ENCODE measurements at places on chromosomes 16 and 17. TPM values are rescaled to one million over a fixed set of nuclear protein-coding genes. Genes with fewer than 3 reads are reported as not detected.
A peak's percentile ranks its signal among the peaks of the same experiment; 100 is the strongest.

The SPSB3 gene
- polyA plus RNA-seq, result 58.0 TPM

The ADCY9 gene
- 9.7 TPM for polyA plus RNA-seq

The MYCBPAP gene
- polyA plus RNA-seq, result 3.0 TPM

The GALR2 gene
- 0.38 TPM for polyA plus RNA-seq

The FBXL16 gene
- 1.1 TPM for polyA plus RNA-seq

The ARSG gene
- 6.7 TPM for polyA plus RNA-seq

The WNT9B gene
- polyA plus RNA-seq, result 13.8 TPM

The AMZ2 gene
- polyA plus RNA-seq, result 94.0 TPM

The AANAT gene
- polyA plus RNA-seq, result 0.40 TPM

The CTRB1 gene
- not detected for polyA plus RNA-seq

The TNP2 gene
- polyA plus RNA-seq, result not detected

The TP53TG3D gene
- 0.28 TPM for polyA plus RNA-seq

The C17orf78 gene
- 0.06 TPM for polyA plus RNA-seq

DNA sequence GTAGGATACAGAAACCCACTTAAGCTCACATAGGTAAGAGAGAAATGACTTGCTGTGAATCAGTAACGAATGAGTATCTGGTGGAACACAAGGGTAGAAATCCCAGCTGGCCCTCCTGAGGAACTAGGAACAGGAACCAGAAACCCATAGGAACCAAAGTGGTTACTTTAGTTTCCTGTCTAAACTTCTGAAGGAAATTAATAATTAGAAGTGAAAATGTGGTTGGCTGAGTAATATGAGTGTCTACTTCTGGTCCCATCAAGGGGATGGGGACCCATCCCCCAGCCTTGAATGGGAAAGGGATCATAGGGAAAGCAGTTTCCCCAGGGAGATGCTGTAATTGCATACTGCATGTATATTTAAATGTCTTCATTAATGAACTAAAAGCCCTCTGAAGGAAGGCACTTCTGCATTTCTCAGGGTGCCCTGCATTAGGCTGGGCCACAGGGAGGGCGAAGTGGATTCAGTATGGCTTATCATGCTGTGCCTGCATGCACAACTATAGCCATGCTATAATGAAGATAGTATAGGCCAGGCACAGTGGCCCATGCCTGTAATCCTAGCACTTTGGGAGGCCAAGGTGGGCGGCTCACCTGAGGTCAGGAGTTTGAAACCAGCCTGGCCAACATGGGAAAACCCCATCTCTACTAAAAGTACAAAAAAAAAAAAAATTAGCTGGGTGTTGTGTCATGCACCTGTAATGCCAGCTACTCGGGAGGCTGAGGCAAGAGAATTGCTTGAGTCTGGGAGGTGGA lies 45.6 kb downstream of the CYB5B start:
- DNase-seq, result no peak

GRCh38 chr16:67936124-67936879 lies at the start of gene PSMB10:
TSS of gene PSMB10 (minus strand) at chr16:67936850. CDS start at chr16:67936749, 101 bp downstream.
- peak; percentile 29 for DNase-seq

DNA sequence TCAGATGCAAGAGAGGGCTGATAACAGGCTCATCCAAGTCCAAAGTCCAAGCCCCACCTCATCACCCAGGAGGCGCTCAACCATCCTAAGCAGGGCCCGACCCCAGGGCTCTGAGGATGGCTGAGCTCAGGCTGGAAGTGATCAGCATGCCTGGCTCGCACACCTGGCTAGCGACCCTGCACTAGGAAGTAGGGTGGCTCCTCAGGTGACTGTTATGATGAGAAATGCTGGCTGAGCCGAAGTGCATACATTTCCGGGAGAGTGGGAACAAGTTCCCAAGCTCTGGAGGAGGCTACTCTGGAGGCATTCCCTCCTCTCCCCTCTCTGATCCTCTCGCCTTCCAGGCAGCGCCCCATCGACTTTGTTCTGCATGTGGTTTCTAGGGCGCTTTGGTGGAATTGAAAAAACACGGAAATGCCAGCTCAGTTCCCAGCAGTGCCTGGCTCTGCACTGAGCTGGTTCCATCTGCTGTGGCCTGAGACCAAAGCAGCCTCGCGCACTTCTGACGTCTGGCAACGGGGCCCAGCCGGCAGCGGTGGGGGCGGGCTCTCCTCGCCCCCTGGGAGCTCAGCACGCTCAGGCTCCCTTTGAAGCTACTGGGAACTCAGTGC lies 130.3 kb downstream of the IRF8 start:
- no peak for DNase-seq

DNA sequence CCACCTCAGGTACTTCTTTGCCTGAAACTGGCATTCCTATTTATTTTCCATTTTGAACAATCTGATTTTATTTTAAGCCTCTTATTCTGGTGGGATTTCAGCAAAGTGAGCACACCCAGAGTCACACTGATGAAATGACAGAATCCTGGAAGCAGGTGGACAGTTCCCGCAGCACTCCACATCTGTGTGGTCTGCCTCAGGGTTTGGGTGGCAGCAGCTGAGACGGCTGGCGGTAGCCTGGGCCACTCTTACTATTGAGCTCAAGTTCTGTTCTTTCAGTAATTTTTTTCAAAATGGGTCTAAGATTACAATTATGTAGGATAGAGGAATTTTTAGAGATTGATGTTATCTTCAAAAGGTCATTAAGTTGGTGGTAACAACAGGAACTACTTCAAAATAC lies 32.5 kb upstream of the ENDOV start:
- no peak for DNase-seq

- DNase-seq, result no peak
Observed at GRCh38 chr17:42363767-42364585, 24.3 kb downstream of the STAT3 start.

DNA sequence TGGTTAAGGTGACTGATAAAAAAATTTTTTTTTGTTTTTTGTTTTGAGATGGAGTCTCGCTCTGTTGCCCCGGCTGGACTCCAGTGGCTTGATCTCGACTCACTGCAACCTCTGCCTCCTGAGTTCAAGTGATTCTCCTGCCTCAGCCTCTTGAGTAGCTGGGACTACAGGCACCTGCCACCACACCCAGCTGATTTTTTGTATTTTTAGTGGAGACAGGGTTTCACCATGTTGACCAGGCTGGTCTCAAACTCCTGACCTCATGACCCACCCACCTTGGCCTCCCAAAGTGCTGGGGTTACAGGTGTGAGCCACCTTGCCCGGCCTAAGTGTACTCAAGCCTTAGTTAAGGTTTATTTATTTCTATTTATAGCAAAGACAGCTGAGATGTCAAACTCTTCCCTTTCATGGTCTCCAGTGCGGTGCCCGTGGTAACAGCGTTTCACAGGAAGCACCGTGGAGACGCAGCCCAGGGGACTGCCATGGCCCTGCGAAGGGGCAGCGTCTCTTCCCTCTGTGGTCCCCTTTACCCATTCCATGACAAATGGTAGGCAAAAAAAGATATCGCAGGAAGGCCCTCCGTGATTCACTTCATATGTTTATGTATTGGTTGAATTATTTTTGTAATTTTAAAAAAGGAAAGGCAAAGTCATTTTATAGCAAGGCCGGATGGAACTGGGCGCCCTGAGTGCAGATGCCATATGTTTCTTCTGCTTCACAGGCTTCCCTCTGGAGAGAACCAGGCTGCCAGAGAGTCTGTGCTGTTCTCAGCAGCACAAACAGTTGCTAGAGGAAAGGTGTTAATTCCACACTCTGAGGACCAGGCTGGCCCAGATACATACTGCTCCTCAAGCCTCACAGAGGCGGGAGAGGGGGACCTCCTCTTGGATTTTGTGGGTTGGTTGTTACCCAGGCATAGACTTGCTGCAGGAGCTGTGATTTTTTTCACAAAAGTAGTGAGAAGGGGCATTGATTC lies 29.2 kb downstream of the DDX19A start:
- DNase-seq, result no peak

DNA sequence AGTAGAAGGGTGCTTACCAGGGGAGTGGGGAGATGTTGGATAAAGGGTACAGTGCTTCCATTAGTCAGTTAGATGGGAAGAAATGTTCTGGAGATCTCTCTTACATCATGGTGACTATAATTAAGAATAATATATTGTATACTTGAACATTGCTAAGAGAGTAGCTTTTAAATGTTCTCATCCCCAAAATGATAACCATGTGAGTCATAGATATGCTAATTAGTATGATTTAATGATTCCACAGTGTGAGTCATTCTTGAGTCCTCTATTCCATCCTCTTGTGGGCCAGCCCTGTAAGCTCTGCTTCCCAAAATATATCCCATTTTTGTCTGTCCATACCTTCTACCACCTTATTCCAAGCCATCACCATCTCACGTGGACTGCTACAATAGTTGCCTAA lies 80.6 kb upstream of the CDH11 start:
- DNase-seq, result no peak

DNA sequence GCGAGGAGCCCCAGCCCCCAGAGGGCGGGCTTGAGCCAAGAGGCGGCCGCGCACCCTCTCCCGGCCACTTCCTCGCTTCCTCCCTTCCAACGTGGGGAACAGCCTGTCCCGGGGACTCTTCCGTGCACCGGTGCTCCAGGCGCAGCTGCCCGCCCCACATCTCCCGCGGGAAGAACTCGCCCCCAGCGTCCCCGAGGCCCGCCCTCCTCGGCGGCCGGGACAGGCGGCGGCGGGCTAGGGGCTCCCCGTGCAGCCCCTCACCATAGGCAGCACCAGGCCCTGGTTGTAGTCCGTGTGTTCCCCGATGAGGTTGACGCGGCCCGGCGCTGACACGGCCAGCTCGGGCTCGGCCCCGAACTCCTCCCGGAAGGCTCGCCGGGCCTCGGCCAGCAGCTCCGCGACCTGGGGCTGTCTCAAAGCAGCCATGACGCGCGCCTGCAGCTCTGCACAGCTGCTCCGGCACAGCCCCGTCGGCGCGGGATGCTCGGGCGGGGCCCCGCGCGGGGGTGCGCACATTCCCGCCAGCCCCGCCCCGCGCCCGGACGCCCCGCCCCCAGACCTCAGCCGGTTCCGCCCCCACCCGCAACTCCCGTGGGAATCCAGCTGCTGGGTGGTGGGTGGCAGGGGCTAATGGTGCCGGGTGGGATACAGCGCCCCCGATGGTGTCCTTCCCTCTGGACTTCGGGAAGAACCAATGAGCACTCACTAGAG lies at the start of gene GALK1:
TSS of gene GALK1 (minus strand) at position 482 of the 711 bp plus-strand sequence. CDS start at position 426, 56 bp downstream.
- DNase-seq, result no peak

- no peak for DNase-seq
Observed at GRCh38 chr16:72992142-72992601, 55.8 kb downstream of the ZFHX3 start.

- no peak for DNase-seq
Observed at GRCh38 chr16:68113059-68113761, 28.0 kb downstream of the NFATC3 start.

GRCh38 chr17:36131421-36131820 lies 27.8 kb downstream of the CCL4 start:
- no peak for DNase-seq

- DNase-seq, result no peak
Observed at GRCh38 chr17:28704219-28704858, 7.3 kb downstream of the PROCA1 start.

- no peak for DNase-seq
Observed at GRCh38 chr17:17741349-17742023, 60.2 kb downstream of the RAI1 start.

DNA sequence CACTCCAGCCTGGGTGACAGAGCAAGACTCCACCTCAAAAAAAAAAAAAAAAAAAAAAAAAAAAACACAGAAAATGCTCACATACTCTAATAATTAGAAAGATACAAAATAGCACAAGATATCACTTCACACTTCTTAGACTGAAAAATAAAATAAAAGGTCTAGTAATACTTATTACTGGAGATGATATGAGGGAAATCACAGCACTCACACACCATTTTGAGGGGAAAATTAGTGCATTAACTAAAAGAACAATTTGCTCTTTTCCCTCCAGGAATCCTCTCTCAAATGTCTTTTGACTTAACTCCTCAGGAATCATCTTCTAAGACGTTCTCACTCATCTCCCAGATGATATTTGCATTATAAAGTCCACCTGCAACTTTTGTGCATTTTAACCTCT lies 697.9 kb upstream of the SOX9 start:
- DNase-seq, result no peak

GRCh38 chr16:86809458-86809955 lies 231.2 kb downstream of the FOXL1 start:
- DNase-seq, result no peak

DNA sequence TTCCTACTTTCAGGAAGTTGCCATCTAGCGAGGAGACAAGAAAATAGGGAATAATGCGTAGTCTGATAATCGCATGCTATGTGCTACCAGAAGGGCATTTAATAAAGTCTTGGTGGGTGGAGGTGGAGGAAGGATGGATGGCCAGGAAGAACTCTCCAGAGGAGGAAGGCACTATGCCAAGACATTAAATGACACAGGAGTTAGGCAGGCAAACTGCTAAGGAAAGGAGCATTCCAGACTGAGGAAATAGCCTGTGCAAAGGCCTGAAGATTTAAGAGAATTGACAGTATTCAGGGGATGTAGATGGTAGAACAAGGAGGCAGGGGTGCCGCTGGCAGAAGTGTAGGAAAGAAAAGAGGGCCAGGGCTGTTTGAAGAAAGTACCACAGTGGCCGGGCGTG lies 19.3 kb upstream of the ARHGAP44 start:
- no peak for DNase-seq

- DNase-seq, result no peak
Observed at GRCh38 chr17:43952351-43952723, 1.4 kb downstream of the PYY start.

DNA sequence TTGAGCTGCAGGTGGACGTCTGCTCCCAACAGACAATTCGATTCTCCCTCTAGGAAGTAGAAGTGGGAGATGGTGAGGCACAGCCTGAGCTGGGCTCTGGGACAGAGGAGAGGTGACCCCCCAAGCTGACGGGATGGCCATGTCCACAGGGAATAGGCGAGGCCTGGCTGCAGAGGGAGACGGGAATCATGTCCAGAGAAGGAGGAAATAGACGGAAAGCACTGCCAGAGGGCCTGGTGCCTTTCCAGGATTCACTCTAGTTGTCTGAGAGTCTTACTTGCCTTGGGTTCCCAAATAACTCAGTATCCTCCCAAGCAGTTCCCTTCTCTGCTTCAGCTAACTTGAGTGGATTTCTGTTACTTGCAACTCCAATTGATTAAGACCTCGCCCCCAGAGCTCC lies 4.3 kb upstream of the CRISPLD2 start:
- DNase-seq, result no peak

DNA sequence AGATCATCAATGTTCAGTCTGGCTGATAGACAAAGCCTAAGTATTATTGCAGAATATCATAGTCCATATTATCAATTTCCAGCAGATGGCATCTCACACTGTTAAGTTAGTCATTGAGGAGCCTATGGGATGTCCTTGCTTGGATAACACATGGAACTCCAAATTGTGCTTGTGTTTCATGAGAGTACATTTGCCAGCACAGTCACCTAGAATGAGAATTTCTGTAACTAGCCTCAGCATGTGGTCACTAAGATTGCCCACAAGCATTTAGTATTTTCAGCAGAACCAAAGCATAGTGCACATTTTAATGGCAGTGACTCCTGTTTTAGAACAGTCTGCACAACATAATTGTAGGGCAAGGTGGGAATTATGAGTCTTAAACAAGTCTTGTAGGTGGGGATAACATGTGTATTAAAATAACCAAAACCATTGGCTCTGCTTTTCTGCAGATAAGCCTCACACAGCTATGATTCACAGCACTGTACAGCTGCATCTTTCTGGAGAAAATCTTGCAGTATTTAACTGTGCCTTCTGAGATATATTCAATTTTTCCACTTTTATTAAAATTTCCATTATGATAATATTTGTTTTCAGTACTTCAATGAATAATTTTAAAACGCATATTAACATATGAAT lies 882.8 kb upstream of the SOX9 start:
- no peak for DNase-seq
